ENCODE measurements at places on chromosomes 7 and 10.

GRCh38 chr7:4174016-4174415 lies 508.1 kb upstream of the FOXK1 start:
- no peak for DNase-seq

DNA sequence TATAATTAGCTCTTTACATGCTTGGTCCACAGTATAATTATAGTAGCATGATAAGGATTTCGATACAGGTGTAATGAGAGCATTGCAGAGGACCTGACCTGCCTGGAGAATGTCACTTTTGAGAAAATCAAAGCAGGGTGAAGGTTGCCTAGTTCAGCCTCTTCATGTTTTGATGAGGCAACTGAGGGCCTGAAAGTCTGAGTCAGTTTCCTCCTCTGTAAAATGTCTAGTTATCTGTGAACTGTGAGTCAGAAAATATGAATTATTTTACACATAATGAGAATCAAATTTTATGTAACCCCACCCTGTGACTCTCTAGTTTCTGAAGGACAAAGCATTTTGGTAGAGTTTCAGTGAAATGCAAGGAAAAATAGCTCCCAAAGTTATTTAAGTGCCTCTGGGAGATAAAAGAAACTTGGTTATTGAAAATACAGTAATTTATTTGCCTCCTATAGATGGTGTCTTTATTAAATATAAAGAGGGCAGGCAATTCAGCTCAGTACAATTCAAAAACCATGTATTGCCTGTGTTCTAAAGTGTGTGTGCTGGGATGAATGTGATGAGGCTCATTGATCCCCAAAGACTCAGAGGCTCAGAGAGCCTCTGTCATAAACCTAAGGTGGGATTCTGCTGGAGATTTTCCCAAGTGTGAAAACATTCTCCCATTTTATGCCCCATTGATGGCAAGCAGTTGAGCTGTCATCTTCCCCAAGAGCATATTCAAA lies 37.3 kb upstream of the SAMD9L start:
- no peak for DNase-seq

DNA sequence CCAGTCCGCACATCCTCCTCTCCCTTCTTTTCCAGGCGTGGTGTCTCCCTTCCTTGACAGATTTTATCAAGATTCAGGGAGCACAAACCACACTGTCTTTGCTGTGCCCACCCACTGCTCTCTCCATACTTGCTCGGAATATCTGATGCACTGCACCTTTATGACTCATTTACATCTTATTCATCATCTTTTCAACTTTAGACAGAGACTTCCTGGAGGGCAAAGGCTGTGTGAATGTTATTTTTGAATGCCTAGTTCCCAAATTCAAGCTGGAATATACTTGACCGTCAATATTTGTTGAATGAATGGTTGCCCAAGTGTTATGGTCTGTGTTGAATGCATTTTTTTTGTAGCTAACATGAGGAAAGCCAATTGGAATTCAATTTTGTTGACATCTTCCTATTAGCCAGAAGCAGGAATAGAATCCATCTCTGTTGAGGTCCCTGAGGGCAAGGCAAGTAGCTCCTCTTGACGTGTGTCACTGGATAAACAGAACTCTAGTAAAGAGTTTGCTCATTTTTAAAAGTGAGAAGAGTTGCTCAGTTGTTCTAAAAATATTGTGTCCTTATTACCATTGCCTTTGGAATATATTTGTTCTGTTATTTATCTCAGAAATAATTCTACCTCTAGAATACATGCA lies 95.0 kb downstream of the KLF6 start:
- no peak for DNase-seq

GRCh38 chr7:108236681-108237415 lies 106.7 kb upstream of the LAMB4 start:
- no peak for DNase-seq

- no peak for DNase-seq
Observed at GRCh38 chr7:117774943-117775342, 98.3 kb downstream of the CTTNBP2 start.

DNA sequence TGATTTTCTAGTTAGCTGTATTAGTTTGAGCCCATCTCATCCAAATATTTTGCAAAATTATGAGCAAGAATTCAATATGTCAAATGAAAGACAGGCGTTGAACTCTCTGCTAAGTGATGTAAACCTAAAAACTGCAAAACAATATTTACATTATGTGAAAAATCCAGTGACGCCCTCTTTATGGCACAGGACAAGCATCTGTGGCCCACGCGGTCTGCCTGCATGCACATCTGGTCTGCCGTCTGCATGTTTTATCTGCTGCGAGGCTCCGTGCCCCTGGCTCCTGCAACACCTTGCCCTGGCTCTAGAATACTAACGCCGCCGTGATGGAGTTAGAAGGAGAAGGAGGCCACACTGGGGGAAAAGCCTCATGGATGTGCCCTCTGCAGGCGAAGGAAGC lies 142.0 kb downstream of the SVIL start:
- DNase-seq = no peak

DNA sequence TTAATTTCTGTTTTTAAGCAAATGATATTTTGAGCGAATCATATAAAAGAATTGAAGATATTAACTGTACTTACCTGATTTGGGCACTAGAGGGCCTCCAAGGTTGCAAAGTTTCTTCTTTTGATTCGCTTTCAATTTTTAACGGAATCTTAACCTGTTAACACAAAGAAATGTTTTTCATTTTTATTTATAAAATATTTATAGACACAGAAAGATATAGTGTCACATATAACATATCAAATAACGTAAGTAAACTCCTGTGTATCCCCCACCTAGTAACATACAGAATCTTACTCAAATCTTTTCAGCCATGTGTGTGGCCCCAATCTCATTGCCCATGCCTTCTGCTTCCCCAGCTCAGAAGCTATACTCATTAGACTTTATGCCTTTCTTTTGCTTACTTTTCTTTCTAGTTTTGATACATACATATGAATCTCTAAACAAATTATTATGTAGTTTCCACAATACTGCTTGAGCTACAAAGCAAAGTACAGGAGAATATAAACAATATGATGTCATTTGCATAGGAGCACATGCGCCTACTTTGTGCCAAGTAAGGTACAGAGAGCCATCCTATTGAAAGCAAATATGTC lies 49.5 kb upstream of the ZPBP start:
- no peak for DNase-seq

DNA sequence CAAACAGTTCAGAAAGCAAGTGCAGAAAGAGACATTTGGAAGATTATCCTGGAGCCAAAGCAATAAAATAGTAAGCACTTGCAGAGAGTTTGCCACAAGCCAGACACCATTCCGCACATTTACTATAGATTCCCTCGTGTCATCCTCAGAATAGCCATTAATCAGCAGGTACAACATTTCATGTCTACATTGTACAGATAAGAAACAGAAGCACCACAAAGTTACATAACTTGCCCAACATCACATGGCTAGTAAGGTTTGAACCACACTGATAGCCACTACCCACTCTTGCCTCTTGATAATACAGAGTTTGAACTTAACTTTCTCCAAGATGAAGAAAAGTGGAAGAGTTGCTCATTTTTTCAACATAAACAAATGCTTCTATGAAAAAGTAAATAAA lies 40.6 kb upstream of the GHITM start:
- no peak for DNase-seq

All from stimulated activated effector memory CD8-positive, alpha-beta T cell treated with anti-CD3 and anti-CD28 coated beads, Interleukin-12 subunit alpha, Interleukin-12 subunit beta, amount 100 ng/mL, for 72 hours (primary cell).